ENCODE measurements at places on chromosomes 3 and 15.
A peak's percentile ranks its signal among the peaks of the same experiment; 100 is the strongest.

DNA sequence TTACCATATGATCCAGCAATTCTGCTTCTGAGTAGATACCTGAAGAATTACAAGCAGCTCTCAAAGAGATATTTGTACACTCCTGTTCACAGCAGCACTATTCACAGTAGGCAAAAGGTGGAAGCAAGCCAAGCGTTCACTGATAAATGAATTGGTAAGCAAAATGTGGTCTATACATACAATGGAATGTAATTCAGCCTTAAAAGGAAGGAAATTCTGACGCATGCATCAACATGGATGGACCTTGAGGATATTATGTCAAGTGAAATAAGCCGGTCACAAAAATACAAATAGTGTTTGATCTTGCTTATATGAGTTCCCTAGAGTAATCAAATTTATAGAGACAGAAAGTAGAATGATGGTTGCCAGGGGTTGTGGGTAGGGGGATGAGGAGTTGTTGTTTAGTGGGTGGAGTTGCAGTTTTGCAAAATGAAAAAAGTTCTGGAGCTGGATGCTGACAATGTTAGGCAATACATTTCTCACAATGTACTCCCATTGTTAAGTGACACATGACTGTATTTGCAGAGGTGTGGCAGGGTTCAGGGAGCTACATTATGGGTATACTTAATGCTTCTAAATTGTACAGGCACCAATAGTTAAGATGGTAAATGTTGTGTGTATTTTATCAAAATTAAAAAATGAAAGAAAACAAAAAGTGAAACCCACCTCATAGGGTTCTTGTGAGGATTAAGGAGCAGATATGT is 26.7 kb downstream of the SLC6A1 start:
- no peak for DNase-seq

DNA sequence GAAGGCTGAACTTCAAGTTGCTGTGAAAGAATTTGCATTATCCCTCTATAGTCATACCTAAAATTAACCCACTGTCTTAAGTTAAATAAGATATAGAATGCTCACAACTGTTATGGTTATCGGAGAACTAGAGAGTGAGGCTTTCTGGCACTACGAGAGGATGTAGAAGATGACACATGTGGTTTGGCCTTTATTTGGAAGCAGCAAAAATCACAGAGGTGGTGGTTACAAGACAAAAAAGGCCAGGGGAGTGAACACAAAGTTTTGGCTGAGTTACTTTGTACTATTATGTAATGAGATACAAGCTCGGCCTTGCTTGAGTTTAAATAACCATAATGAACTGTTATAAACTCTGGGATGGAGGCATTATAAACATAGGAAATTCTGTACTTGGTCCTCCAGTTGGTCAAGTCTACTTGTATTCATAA is 78.3 kb upstream of the ICE2 start:
- no peak for DNase-seq

- DNase-seq, result peak; percentile 28
Observed at GRCh38 chr15:87761736-87762509, 494.6 kb downstream of the NTRK3 start.

GRCh38 chr3:48848816-48849515 is 1.3 kb upstream of the PRKAR2A start:
- DNase-seq, result no peak

DNA sequence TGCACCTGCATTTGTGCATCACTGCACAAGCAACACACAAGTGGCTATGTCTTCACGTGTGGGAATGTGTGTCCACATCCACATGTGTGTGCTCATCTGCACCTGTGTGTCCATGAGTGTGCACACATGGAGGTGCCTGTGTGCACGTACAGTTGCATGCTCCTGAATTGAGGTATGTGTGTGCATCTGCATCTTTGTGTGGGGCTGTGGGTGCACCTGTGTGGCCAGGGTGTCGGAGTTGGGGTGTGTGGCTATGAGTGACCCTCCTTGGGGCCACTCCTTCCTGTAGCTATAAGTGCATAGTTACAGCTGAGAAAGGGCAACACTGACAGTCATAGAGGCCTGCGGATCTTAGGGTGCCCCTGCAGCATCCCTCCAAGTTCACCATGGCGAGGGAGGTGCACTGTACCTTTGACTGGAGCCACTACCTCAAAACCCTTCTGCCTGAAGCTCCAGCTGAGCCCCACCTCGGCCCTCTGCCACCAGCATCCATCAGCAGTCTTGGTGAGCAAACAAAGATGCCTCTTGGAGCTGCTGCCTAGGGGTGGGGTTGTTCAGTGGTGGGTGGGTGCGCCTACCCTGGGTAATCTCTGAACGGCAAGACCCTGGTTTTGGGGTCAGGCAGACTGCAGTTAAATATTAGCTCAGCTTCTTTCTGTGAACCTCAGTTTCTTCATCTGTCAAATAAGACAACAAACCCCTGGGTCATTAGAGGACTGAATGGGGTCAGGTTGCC is 5.2 kb upstream of the HHATL start:
- DNase-seq, result no peak

DNA sequence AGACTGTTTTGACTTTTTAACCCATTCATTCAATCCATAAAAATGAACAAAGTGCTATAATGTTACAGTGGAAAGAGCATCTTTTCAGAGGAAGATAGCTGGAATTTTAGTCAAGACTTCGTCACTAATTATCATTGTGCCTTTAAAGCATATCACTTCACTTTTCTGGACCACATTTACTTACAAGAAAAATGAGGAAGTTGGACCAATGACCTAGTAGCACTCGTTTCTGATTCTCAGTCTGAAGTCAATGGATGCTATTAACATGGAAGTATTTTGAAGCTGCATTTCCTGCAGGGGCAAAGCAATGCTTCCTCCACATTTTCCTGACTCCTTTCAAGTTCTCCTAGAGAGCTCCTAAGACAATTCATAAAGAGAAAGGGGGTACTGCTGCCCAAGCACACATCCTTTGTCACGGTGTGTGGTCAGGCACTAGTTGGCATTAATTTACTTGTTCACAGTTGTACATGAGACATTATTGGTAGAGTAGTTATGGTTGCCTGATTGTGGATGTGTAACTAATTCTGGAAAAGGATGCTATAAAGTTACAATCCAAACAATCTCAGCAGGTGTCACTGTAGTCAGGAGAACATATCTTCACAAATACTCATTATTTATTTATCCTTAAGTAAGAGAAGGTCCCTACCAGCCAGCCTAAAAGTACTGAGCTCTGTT is 1049.1 kb downstream of the FHIT start:
- no peak for DNase-seq
